ENCODE measurements at places on chromosomes 1 and 21.

DNA sequence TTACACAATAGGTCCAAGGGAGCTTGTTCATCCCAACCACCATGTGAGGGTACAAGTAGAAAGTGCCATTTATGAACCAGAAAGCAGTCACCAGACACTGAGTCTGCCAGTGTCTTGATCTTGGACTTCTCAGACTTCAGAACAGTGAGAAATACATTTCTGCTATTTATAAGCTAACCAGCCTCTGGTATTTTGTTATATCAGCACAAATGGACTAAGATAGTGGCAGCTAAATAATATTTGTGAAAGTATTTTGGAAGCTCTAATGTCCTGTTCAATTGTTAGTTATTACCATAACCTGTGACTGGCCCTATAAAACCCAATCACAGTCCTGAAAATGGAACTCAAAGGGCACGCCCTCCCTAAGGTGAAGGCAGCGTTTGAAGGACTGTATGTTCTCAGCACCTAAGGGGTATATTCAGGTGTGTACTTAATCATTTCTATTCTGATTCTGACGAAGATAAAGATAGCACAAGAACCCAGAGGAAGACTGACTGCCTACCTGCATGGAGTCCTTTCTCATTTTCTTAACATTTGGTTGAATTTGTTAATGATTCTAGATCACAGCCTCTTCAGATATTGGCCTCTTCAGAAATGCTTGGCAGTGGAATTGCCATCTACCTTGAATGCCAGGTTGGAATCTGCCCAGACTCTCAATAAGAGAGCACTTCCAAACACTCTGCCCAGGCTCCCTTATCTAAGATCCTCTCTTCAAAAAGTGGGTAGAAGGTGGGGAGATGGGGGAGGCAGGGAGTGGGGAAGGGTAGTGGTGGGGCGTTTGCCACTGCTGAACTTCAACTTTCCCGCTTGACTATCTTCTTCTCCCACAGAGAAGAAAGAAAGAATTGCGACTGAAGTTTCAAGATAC lies 104.0 kb upstream of the PPP2R5A start:
- no peak for DNase-seq

DNA sequence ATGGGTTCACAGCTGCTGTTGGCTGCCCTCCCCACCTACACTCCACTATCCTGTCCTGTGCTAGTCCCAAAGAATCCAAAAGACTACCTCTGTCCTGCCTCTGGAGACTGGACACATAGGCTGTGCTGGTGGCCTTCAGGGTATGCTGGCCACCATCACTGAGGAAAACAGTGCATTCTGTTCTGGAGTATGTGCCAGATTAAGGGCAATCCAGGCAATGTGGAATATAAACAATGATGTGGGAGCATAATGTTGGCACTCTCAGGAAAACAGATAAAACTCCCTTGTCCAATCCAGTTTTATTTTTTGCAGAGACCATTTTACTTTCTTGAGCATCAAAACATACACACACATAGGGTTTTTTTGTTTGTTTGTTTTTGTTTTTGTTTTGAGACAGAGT lies 94.3 kb downstream of the GLUL start:
- no peak for DNase-seq

GRCh38 chr1:204331847-204332487 lies 27.8 kb downstream of the PLEKHA6 start:
- no peak for DNase-seq

DNA sequence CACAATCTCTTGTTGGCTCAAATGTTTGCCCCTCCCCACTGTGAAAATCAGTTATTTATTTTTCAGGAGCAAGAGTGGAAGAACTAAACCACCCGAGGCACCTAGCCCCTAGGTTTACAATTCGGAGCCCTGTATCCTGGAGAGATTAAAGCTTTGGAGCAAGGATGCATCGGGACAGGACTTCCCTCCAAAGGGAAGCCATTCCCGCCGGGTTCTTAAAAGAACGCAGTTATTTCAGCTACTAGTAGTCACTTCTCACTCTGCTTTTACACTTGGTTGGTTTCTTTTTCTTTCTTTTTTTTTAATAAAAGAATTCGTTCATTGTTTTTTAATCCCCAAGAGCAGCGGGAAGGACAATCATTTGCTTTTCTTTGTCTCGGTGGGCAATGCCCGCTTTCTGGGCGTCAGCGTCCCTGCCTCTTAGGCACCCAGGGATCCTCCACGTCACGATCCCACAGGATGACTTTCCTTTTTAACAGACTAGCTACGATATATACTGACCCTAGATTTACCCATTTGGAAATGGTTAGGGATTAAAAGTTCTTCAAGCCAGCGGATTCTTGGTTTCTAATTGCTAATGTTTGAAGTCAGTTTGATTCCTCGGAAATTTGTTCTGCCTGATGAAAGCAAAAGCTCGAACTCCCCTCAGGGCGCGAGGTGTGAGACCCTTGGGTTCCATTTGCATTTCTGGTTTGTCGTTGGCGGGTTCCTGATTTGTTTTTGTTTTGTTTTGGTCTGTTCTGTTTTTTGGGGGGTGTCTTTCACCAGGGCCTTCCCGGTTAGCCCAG lies 9.0 kb downstream of the TBX15 start:
- DNase-seq: no peak

DNA sequence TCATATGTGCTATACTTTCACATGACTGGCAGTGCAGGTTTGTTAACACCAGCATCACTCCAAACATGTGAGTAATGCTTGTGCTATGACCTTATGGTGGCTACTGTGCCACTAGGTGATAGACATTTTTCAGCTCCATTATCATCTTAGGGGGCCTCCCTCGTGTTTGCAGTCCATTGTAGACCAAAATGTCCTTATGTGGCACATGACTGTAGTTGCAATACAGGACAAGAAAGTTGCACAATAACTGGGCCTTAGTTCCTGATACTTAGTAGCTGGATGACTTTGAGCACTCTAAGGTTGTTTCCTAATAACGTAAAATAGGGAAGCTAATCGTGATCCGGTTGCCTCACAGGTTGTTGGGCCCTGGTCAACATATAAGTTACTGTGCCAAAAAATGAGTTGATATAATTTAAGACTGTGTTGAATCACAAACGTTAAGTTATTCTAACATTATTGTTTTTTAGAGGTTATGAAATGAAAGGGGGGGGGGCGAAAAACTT lies 511 bp upstream of the SNX27 start:
- no peak for DNase-seq

GRCh38 chr21:41228006-41228370 lies 60.0 kb downstream of the BACE2 start:
- no peak for DNase-seq

- DNase-seq: no peak
Observed at GRCh38 chr1:109689844-109690405, 2.3 kb downstream of the GSTM1 start.

- DNase-seq: no peak
Observed at GRCh38 chr21:35923971-35924370, 136.4 kb downstream of the SETD4 start.

DNA sequence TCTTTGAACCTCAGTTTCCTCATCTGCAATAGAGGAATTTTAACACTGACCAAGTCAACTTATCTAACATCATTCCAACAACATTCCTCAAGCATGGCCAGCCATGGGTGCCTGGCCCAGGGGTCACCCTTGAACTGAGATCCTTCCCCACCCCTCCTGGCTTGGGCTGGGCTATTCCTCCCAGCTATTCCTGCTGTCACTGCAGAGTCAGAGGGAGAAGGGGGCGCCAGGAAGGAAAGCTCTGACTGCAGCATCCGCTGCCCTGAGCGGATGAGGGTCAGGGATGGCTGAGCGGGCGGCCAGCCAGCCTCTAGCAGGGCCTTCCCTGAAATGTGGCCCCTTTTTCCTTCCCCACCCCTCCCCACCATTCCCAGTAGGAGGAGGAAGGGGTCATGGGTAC lies 3.1 kb downstream of the TINAGL1 start:
- DNase-seq: no peak

DNA sequence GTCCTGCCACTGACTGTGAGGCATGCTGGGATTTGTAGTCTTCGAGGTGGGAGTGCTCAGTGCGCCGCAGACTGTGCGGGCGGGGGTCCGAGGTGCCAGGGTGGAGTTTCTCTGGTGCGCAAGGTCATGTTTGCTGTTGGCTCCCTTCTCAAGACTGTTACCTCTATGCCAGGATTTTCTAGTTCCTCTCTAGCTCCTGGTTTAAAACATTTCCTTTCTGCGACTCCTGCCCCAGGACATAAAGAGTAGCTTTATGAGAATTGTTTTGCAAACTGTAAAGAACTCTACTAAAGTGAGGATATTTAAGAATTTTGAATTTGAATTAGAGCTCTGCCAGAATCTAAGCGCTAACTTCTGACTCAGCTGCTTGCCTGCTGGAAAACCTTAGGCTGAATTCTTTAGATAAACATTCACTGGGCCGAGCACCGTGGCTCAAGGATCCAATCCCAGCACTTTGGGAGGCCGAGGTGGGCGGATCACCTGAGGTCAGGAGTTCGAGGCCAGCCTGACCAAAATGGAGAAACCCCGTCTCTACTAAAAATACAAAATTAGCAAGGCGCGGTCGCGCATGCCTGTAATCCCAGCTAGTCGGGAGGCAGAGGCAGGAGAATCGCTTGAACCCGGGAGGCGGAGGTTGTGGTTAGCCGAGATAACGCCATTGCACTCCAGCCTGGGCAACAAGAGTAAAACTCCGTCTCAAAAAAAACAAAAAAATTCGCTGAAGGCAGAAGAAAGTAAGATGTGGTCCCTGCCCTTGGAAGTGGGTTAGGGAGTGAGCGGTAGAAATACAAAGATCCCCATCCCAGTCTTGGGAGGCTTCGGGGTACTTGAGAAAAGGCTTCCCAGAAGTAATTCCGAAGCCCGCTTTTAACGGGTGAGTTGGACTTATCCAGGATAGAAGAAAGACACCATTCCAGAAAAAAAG lies 992 bp upstream of the USP48 start:
- DNase-seq: no peak

DNA sequence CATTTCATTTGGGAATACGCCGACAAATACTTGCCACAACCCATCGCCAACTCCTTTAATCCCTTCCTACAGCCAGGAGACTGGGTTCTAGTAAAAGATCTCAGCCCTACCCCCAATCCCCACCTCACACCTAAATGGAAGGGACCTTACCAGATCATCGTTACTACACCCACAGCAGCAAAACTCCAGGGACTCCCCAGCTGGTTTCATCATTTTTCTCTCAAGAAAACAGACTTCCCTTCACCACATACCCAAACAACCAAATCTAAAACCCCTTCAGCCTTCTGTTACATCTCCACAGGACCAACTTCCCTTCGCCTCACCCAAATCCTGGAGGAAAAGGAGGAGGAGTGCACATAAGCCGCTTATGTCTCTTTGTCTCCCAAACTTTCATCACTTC lies 23.7 kb upstream of the SLC2A5 start:
- no peak for DNase-seq

DNA sequence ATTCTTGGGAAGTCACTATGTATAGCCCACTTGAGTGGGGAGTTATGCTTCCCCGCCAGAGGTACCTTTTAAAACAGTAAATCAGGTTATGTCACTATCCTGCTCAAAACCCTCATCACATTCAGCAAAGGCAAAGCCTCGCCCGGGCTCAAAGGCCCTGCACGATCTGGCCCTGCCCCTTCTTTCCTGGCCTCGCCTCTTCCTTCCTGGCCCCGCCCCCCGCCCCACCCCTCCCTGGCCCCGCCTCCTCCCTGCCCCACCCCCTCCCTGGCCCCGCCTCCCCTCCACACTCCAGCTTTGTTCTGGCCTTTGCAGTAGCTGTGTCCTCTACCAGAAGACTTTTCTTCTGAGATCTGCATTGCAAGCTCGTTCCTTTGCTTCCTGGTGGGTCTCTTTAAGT lies 6.6 kb downstream of the LDLRAD2 start:
- DNase-seq: peak; percentile 29

GRCh38 chr1:181383695-181384094 lies 99.6 kb upstream of the CACNA1E start:
- no peak for DNase-seq

GRCh38 chr21:19807201-19807600 lies 1191.0 kb upstream of the NCAM2 start:
- DNase-seq: no peak

DNA sequence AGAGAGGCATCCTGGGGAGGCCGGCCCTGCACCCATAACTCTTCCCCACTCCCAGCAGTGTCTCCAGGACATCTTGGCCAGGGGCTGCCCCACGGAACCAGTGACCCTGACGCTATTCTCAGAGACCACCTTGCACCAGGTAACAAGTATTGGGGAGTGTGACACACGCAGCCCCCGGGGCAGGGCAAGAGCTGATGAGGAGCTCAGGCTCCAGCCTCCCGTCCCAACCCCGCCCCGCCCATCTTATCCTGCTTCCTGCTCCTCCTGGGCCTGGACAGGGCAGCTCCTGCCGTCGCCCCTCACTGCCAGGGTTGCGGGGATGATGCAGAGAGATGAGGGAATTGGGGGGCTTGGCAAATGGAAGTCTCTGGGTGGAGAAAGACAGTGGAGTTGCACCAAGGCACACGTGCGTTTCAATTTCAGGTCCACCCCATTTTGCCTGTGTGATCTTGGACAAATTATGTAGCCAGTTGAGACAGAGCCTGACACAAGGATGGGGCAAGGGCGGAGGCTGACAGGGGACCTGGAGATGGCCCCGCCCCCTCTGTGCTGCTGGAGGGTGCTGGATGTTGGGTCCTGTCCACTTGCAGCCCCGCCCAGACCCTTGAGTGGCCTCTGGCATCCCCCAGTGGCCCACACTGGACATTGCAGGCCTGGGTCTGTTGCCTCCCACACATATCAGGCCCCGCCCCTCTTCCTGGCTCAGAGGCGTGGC lies 10.7 kb downstream of the CLCNKA start:
- peak; percentile 13 for DNase-seq

DNA sequence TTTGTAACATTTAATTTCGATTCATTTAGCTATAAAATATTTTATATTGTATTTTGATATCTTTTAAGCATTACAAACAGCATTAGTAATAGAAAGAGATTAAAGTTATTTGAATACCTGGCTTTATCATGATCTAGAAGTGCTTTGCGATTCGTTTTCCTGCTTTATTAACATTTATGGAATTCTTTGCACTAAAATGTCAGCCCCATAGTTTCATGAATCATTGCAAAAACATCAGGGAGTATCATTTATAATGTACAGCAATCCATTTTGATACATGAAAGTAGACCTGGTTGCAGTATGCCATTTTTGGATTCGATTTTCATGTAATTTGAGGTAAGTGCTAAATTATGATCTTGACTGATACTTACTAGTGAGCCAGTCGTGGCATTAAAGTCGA lies 108.0 kb upstream of the DPYD start:
- no peak for DNase-seq

GRCh38 chr1:215539803-215540570 lies 27.1 kb upstream of the KCTD3 start:
- DNase-seq: no peak

All from central memory CD4-positive, alpha-beta T cell (primary cell).